A549 (cell line): ENCODE measurements at places on chromosomes 3 and 15. TPM values are rescaled to one million over a fixed set of nuclear protein-coding genes. Genes with fewer than 3 reads are reported as not detected.

DNA sequence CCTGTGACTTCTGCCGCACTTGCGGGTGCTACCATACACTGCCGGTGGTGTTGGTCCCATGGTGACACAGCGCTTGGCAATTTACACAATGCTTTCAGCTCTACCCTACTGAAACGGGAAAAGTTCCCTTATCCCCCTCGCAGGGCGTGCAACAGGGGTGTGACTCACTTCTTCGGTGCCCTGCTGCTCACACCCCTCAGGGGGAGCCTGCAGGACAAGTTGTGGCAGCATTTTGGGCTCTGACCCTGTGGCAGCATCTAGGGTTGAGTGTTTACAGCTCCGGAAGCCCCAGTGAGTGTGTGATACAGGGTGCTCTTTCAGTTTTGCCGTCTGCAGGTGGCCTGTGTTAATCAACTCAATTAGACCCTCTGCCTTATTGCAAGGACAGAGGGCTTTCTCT lies 324.7 kb upstream of the RGMA start:
- DNase-seq = no peak

DNA sequence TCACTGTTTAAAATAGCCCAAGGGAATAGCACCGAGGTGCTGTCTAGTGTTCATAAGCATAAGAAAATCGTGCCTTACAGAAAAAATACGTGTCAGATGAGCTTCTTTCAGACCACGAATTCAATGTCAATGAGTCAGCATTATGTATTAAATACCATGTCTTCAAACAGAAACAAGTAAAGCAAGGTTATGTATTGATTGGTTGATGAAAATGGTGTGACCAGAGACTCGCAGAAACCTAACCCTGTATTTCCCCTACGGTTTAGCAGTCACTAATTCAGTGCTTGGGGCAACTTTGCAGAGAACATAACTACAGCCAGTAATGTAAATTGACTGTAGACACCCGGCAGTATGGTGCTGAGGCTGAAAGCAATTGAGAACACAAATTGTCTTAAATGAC lies 307.7 kb downstream of the IL5RA start:
- DNase-seq = no peak

DNA sequence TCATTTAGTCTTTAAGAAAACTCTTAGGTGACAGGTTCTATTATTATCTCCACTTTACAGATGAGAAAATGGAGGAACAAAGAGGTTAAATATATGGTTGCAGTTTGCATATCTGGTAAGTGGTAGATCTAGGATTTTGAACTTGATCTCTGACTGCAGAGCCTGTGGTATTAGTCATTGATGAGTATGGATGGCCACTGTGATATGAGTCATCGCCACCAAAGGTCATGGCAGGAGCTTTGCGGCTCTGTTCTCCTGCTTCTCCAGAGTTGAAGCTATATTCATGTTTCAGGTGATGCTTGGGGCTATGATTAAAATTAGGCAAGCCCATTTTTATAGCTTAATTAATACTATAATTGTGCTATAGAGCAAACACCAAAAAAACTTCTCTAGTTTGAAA lies 306.2 kb upstream of the DPPA4 start:
- DNase-seq = peak; percentile 56

DNA sequence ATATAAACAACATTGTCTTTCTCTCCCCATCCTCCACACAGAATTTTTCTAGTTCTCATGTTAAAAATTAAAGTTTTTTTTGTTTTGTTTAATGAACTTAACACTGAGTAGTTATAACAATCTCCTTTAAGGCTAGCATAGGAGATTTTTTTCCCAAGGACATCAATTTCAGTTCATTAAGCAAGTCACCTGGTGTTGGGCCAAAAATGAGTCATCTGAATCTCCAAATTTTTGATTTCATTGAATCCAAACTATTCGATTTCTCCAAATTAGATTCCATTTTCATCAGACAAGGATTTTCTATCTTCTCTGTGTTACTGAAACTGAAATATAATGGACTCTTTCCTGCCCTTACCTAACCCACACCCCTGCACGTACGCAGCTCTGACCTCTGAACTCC lies 631.4 kb upstream of the MDFIC2 start:
- DNase-seq = no peak

DNA sequence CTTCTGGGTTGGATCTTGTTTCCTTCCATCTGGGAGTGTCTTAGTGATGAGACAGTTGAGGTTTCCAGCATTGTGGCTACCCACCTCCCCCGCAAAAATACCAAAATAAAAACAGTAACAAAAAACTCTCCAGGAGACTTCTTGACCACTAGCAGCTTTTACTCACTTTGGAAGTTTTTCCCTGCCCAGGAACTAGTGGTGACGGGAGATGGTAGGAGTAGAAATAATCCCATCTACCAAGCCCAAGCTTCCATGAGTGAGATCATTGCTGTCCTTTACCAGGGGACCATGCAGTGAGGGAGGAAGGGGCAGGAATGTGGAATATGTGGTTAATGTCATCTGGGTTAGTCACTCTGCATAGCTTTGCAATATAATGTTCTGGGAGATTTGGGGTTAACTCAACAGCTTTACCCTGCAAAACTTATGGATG lies 187.7 kb downstream of the ITPR1 start:
- DNase-seq = no peak

STRIT1 gene
- not detected in 3 replicates for polyA plus RNA-seq

TLR9 gene
- polyA plus RNA-seq = not detected in 3 replicates

IVD gene
- 12.4 to 13.0 TPM (median 12.6 TPM) in 3 replicates for polyA plus RNA-seq

GRCh38 chr15:93035953-93036810 lies 52.8 kb downstream of the RGMA start:
- DNase-seq = peak; percentile 61

GRCh38 chr3:138327831-138328230 lies 1.8 kb downstream of the NME9 start:
- DNase-seq = no peak

KLHL6 gene
- not detected in 3 replicates for polyA plus RNA-seq

GRCh38 chr15:84598250-84598649 lies 2.6 kb upstream of the ZSCAN2 start:
- no peak for DNase-seq

GRCh38 chr3:141367038-141367730 lies 1.1 kb upstream of the ZBTB38 start:
- DNase-seq = peak; percentile 85

- no peak for DNase-seq
Measured at GRCh38 chr15:89770041-89770440, 6.1 kb upstream of the MESP2 start.

DNA sequence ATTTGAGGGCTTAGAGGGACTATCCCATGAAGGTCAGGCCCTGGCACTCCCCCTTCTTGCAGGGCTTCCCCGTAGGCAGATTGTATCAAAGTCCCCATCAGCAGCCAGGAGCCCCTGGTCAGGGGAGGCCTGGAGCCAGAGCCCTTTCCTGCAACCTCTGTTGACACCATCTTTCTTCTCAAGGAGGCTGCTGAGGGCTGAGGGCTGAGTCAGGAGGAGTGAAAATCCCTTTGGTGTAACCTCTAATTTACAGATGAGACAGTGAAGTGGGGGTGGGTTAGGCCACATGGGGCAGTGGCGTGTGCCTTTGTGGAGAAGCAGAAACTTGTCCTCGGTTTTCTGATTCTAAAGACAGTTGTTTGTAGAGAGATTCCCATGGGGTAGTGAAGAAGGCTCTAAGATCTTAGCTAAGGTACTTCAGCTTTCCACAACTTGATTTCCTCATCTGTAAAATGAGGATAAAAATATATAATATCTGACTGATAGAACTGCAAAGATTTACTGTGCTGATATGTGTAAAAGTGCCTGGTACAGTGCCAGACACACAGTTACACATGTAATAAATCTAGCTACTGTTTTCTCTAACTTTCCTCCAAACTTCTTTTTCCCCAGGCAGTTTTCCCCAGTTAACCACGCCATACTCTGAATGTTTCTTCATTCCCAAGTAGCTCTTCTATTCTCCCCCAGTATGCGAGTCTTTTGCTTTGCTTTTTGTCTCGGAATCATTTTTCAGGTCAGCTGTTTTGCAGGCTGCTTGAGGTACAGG lies 249.4 kb upstream of the TPM1 start:
- no peak for DNase-seq

DNA sequence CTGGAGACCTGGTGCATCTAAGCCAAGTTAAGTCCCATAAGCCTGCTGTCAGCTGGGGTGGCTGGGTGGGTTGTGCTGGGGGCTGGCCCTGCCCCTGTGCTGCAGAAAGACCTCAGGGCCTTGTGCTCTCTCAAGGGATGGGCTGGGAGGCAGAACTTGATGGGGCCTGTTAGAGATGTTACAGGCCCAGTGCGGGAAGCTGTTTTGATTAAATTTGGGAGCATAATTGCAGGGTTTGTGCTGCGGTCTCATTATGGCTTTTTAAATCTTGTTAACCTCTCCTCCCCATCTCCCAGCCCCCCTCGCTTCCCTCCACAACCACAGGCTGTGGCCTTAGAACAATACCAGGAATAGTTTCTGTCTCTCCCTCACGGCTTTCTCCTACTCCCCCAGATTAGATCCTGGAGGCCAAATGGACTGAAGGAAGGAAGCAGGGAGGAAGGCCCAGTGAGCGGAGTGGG lies 87.6 kb upstream of the TLE3 start:
- no peak for DNase-seq

RFC4 gene
- 68.8 to 76.7 TPM (median 69.8 TPM) in 3 replicates for polyA plus RNA-seq

- peak; percentile 92 for DNase-seq
Measured at GRCh38 chr3:52237657-52238172, 1.2 kb downstream of the TWF2 start.

- no peak for DNase-seq
Measured at GRCh38 chr15:66066005-66066404, 187.5 kb downstream of the MEGF11 start.

DNA sequence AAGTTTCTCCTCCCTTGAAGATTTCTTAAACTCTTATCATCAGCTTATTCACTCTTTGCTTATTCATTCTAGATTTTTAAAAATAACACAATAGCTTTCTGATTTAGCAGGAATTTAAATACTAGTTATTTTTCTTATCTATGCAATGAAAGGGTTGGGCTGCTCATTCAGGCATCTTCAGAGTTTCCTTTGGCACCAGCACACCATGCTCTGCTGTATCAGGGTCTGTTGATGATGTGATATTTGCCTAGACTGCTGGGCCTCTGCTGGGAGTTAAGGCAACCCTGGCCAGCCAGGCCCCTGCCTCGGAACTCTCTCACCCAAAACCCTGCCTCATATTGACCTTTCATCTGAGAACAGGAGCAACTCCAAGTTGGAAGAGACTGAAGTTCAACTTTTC lies 35.0 kb downstream of the DRD3 start:
- no peak for DNase-seq

GRCh38 chr15:52094811-52095584 lies 17.6 kb downstream of the BCL2L10 start:
- no peak for DNase-seq

GRCh38 chr3:97074546-97074945 lies 260.2 kb downstream of the EPHA6 start:
- DNase-seq = no peak

GRCh38 chr3:36895496-36896409 lies 49.1 kb downstream of the TRANK1 start:
- DNase-seq = no peak

DNA sequence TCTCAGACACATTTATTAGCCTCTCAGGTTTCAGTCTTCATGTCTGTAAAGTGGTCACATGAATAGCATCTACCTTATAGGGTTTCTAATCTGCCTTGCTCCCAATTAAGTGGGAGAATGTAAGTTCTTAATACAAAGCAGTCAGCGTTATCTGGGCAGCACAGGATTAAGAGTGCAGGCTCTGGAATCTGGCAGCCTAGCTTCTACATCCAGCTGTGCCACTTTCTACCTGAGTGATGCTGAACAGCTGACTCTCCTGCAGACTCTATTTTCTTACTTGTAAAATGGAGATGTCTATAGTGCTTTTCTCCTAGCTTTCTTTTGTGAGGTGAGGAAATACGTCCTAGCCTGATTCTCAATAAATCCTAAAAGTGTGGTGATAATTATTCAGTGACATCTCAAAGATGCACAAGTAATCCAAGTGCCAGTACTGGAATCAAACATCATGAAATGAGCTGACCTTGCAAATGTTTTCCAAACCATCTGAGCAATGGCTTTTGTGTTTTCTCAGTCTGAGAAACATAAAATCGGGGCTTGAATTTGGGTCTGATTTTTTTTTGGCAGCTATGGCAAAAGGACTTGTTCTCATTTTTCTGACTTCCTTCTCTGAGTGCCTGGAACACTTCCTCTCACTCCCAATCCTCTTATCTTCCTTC lies 232.2 kb upstream of the FEZF2 start:
- no peak for DNase-seq

DNA sequence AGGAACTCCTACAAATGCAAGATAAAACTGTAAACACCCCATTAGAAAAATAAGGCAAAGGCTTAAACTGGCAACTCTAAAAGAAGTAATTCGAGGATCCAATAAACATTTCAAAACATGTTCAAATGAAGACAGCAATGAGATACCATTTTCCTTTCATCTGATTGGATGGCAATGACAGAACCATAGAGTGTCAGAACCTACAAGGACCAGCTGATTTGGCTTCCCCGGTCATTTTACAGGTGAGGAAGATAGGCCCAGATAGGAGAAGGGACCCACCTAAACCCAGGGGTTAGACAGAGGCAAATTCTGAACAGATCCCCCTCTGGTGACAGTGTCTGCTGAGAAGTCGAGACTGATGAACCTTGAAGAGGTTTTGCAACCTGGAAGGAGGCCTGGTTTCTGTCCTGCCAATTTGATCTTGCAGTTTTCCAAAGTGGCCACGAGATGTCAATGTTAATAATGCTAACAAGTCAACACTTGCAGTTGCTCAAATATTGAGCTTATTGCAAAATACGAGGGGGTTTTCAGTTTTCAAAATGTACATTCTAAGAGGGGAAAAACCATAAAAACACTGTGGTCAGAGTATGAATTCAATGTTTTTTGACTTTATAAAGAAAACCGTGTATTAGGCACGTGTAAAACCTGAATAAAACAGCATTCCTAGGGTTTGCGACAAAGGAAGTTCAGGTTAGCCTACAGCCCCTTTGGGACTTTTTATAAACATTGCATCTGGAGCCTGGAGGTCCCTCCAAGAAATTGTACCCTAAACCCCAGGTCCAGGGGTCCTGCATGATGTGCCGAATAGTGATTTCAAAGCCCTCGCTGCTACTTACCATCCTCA lies 21.5 kb downstream of the CFAP161 start:
- DNase-seq = peak; percentile 21

DNA sequence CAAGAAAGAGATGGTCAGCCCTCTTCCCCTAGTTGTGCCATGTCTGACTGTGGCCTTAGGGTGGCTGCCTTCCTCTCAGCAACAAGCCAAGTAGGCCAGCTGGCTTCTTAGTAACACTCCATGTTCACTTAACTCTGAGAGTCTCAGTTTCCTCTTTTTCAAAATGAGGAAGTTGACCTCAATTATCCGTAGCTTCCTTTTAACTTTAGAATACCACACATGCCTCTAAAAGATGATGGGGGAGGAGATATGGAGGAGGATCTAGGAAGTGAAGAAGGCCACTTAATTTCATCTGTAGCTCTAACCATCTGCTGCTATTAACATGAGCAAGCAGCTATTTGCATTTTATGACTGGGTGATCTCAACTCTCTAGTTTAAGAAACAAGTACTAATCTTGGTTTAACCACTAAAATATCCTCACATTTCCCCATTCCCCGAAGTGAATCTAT lies 32.9 kb downstream of the CD200R1L start:
- DNase-seq = no peak

DNA sequence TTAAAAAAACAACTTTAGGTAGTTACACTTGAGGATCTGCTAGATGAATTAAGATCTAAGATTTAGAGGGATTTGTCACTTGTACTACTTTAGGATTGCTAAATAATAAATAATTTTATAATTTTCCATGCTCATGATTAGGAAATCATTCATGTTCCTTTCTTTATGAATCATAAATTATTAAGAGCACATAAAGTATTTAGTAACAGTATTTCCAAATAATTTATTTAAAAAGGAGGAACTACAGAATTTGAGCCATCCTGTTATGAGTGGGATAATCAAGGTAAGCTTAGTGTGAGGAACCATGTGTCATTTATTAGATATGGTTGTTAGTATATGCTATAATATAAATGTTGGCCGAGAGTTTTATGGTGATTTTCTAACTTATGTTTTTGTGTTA lies 37.5 kb upstream of the C3orf38 start:
- no peak for DNase-seq
